Activated B cell treated with CpG ODN at 0.5 μM for 24 hours (primary cell): ENCODE measurements at places on chromosomes 1 and 21. TPM values are rescaled to one million over a fixed set of nuclear protein-coding genes. Genes with fewer than 3 reads are reported as not detected.

The ZP4 gene
- total RNA-seq, result not detected in 2 replicates

The RPTN gene
- not detected in 2 replicates for total RNA-seq

The PTGFR gene
- not detected in 2 replicates for total RNA-seq

The SF3B4 gene
- total RNA-seq, result 80.8 and 86.2 TPM in 2 replicates

The PDZK1 gene
- total RNA-seq, result 0.13 TPM in 1 of 2 replicates, not detected in the other

The CDA gene
- total RNA-seq, result not detected in 2 replicates

- H3K4me1 ChIP-seq, result no peaks in the 10 kb centered on the region
- DNase-seq, result no peak
- no peak overlapping the region for H3K4me3 ChIP-seq
- H3K36me3 ChIP-seq, result no peaks in the 10 kb centered on the region
- no peak overlapping the region for H3K27ac ChIP-seq
These were observed 66.3 kb downstream of the CACHD1 start for GRCh38 chr1:64535938-64536835.

DNA sequence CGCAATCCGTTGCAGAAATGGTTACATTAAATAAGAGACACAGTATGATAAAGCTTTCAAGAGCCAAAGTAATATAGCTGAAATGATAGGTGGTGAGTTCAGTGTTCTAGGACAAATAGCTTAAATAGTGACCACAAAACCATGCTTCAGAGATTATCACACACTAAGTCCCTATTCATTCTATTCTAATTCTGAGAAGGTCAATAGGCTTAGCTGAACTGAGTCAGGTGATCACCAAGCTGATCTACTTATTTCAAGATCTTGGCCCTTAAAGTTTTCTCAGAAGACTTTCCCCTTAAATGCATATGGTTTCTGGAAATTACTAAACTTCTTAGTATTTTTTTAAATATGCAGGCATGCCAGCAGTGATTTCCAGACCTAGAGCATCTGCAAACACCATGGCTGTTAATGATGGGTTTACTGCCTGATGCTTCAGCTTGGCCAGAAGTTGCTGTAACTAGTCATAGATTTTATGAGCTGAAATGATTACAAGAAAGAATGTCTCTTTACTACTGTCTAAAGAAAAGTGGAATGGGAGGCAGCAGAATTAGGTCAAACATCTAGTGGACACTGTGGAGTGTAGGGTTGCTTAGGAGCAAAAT lies 242.9 kb downstream of the ST6GALNAC3 start:
- DNase-seq, result no peak
- no peaks in the 10 kb centered on the region for H3K4me1 ChIP-seq
- no peak overlapping the region for H3K4me3 ChIP-seq
- H3K36me3 ChIP-seq, result peaks cover 5% of the 10 kb centered on the region

- H3K4me3 ChIP-seq, result no peak overlapping the region
- DNase-seq, result no peak
- no peaks in the 10 kb centered on the region for H3K36me3 ChIP-seq
- H3K4me1 ChIP-seq, result no peaks in the 10 kb centered on the region
- peaks cover 16% of the 10 kb centered on the region for H3K27me3 ChIP-seq
- no peak overlapping the region for H3K27ac ChIP-seq
These were observed 81.4 kb upstream of the CASZ1 start for GRCh38 chr1:10877894-10878293.

DNA sequence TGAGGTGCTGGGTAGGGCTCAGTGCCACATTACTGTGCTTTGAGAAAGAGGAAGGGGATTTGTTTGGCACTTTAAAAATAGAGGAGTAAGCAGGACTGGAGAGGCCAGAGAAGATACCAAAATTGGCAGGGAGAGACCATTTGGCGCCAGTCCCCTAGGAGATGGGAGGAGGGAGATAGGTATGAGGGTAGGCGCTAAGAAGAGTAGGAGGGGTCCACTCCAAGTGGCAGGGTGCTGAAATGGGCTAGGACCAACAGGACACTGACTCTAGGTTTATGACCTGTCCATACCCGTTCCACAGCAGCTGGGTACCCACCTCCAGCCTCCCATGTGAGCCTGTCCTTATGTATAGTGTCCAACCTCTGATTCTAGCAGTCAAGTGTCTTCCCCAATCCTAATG lies 1.0 kb upstream of the CRTC2 start:
- H3K27me3 ChIP-seq, result no peaks in the 10 kb centered on the region
- peaks cover 74% of the 10 kb centered on the region for H3K36me3 ChIP-seq
- H3K4me1 ChIP-seq, result peaks cover 77% of the 10 kb centered on the region
- H3K27ac ChIP-seq, result peak overlapping the region; percentile 74

- peaks cover 51% of the 10 kb centered on the region for H3K27me3 ChIP-seq
- no peak within 1 kb of the TSS for H3K27ac ChIP-seq
- no peak for DNase-seq
- no peaks in the 10 kb centered on the region for H3K36me3 ChIP-seq
- H3K4me1 ChIP-seq, result no peaks in the 10 kb centered on the region
- H3K4me3 ChIP-seq, result no peak within 1 kb of the TSS
These were observed at the start of gene HAPLN2 for GRCh38 chr1:156618853-156619581. Gene HAPLN2, plus strand, starts transcription at chr1:156619415. Its CDS starts 4,076 bp downstream, at chr1:156623491.

GRCh38 chr1:85228972-85229371 lies 28.2 kb upstream of the SYDE2 start:
- no peak for DNase-seq
- H3K27me3 ChIP-seq, result peaks cover 6% of the 10 kb centered on the region
- H3K4me3 ChIP-seq, result no peak overlapping the region
- no peaks in the 10 kb centered on the region for H3K4me1 ChIP-seq
- no peak overlapping the region for H3K27ac ChIP-seq
- H3K36me3 ChIP-seq, result no peaks in the 10 kb centered on the region

DNA sequence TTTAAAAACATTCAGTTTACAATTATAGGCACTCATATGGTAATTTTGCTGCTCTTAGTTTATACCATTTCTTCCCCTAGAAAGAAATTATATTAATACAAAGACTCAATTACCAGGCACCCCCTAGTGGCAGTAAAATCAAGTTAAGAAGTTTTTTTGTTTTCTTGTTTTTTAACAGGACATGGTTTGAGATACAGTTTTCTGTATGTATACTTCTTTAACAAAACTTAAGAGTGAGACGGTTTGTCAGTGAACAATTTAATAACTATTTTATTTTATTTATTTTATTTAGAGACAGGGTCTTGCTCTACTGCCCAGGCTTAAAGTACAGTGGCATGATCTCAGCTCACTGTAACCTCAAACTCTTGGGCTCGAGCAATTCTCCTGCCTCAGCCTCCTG lies 224.6 kb downstream of the FAF1 start:
- H3K27ac ChIP-seq, result no peak overlapping the region
- H3K4me1 ChIP-seq, result peaks cover 14% of the 10 kb centered on the region
- no peak for DNase-seq

GRCh38 chr21:37073417-37074196 lies 553 bp downstream of the TTC3 start:
- peak overlapping the region; percentile 93 for H3K27ac ChIP-seq
- DNase-seq, result peak; percentile 79
- peaks cover 46% of the 10 kb centered on the region for H3K4me1 ChIP-seq
- peak overlapping the region; percentile 87 for H3K4me3 ChIP-seq
- H3K27me3 ChIP-seq, result no peaks in the 10 kb centered on the region

- DNase-seq, result no peak
- H3K4me3 ChIP-seq, result no peak overlapping the region
- peak overlapping the region; percentile 35 for H3K27ac ChIP-seq
These were observed 8.4 kb downstream of the PDIK1L start for GRCh38 chr1:26119892-26120608.

DNA sequence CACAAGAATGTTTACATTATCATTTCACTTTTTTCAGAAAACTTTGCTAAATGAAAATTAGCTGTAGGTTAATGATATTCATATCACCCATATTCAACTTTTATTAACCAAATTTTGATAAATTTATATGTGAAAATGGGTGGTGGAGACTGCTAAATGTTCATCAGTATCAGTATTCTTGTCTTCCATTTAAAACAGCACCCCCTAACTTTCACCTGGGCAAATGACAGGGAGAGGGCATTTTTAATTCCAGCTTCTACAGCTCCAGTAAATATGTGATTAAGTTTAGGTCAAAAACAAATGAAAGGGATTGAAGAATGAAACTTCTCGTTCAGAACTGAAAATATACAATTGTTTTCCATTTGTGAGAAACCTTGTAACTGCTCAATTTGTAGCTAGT lies 722.2 kb downstream of the KCNT2 start:
- DNase-seq, result no peak
- no peak overlapping the region for H3K4me3 ChIP-seq
- no peaks in the 10 kb centered on the region for H3K4me1 ChIP-seq
- H3K27me3 ChIP-seq, result no peaks in the 10 kb centered on the region
- no peaks in the 10 kb centered on the region for H3K36me3 ChIP-seq

GRCh38 chr1:70311369-70311768 lies 43.2 kb downstream of the ANKRD13C start:
- peaks cover 32% of the 10 kb centered on the region for H3K36me3 ChIP-seq
- DNase-seq, result no peak
- H3K27me3 ChIP-seq, result no peaks in the 10 kb centered on the region
- H3K4me1 ChIP-seq, result no peaks in the 10 kb centered on the region

DNA sequence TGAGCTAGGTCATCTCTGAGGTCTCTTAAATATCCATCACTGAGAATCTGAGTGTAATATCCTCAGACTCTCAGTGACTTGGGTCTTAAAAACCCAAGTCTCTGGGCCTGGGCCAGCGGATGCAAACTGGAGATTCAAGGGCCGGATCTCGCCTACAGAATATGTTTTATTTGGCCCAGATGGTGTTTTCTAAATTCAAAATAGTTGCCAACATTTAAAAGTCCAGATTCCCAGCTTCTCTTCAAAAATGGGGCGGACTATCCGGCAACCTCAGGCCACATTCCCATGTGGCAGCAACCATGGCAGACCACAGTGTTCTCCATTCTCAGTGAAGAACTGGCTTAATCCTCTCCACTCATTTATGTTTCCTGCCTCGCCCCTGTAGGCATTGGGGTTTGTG lies 12.7 kb upstream of the HEYL start:
- no peak overlapping the region for H3K27ac ChIP-seq
- no peak overlapping the region for H3K4me3 ChIP-seq
- peaks cover 14% of the 10 kb centered on the region for H3K27me3 ChIP-seq
- no peaks in the 10 kb centered on the region for H3K36me3 ChIP-seq
- no peak for DNase-seq
